Activated CD4-positive, alpha-beta T cell treated with anti-CD3 and anti-CD28 coated beads for 1 hour (primary cell): ENCODE measurements at places on chromosomes 1 and 21.

- no peak for DNase-seq
These were observed 49.4 kb downstream of the ILDR2 start for GRCh38 chr1:166925810-166926478.

- DNase-seq: no peak
These were observed 6.4 kb upstream of the KANK4 start for GRCh38 chr1:62325681-62326080.

DNA sequence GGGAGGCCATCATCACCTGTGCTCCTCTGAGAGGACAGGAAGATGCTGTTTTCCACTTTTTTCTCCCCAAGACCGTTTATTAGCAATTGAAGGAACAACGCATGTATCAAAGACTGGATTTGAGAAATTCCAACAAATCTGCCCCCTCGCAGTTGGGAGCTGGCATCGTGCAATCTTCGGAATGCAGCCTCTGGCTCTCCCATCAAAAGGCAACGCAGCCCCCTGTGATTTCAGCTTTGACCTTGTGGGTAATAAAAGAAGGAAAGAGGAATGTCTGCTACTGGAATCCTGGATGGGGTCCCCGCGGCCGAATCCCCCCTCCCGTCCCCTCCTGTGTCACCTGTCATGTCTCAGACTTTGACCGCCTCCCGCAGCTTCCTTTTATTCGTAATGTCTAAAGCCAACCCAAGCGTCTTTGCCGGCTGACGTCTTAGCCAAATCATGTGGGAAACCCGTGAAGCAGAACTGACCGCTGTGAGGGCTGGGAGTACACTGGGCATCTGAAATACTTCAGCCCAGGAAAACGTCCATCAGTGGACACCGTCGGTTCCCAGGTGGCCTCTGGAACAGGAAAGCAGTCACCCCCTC lies 101.5 kb downstream of the WDR4 start:
- DNase-seq: no peak

GRCh38 chr21:45537111-45537745 lies 5.0 kb downstream of the SLC19A1 start:
- no peak for DNase-seq

GRCh38 chr21:29640080-29640508 lies 299.7 kb downstream of the GRIK1 start:
- DNase-seq: no peak

- DNase-seq: no peak
These were observed 17.1 kb upstream of the ZBTB21 start for GRCh38 chr21:42027085-42027821.

DNA sequence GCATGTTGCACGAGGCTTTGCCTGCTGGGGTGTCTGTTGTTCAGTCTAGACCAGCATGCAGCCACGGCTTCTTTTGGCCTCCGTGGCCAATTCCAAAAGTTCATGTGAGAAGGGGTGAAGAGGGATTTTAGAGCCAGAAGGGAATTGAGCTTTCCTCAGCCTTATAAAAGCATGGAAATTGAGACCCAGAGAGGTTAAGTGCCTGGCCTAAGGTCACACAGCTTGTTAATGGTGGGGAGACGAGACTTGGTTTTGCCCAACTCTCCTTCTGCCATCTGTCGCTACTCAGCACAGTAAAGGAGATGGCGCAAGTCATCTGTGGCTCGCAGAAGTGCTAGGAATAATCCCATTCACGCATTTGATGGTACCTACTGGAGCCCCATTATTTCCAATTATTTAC lies 25.7 kb downstream of the ZBTB18 start:
- DNase-seq: no peak
